ENCODE measurements at places on chromosomes 5 and 9.

- DNase-seq: no peak
Measured at GRCh38 chr9:123478160-123478559, 122.2 kb downstream of the CRB2 start.

- no peak for DNase-seq
Measured at GRCh38 chr9:2086971-2087370, 71.8 kb downstream of the SMARCA2 start.

- peak; percentile 49 for DNase-seq
Measured at GRCh38 chr9:84261070-84261746, 79.3 kb downstream of the SLC28A3 start.

- DNase-seq: no peak
Measured at GRCh38 chr5:89572696-89573095, 689.7 kb upstream of the MEF2C start.

DNA sequence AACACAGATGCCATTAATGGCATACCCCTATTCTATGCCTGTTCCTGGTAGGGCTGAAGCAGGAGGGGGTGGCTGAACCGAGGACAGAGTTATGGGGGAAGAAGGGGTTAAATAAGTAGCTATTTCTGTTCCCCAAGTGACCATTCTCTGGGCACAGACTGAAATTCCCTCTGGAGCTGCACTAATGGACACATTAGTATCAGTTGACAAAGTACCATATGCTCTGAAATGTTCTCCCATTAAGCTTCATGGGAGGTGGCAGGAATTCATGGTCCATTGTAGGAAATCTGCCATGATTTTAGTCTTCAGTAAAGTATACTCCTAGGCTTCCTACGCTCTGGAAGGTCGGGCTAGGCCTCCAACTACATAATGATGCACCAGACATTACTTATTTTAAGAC is 10.5 kb upstream of the FRMPD1 start:
- no peak for DNase-seq

GRCh38 chr5:172758077-172758833 is 12.7 kb downstream of the DUSP1 start:
- DNase-seq: no peak

GRCh38 chr5:158177146-158177545 is 318.2 kb upstream of the CLINT1 start:
- DNase-seq: no peak

GRCh38 chr9:91004992-91005391 is 203.4 kb downstream of the SYK start:
- no peak for DNase-seq

DNA sequence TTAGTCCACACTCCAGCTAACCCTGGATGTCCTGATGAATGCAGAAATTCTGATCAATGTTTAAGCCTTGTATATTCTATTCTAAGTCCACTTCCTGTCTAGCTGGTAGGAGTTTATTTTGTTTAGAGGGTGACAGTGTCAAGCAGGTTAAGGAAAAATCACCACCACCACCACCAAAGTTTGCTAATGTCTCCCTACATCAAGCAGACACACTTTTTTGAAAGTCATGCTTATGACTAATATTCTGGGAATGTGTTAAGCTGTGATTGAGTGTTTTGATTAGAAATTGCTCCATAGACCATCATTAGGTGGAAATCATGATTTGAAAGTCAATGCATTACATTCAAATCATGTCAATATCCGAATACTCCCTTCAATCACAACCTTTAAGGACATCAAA is 1530.1 kb downstream of the MAT2B start:
- no peak for DNase-seq

GRCh38 chr5:8650186-8650585 is 781.2 kb downstream of the MTRR start:
- DNase-seq: no peak

- no peak for DNase-seq
Measured at GRCh38 chr5:81161012-81161601, 72.0 kb upstream of the CKMT2 start.

DNA sequence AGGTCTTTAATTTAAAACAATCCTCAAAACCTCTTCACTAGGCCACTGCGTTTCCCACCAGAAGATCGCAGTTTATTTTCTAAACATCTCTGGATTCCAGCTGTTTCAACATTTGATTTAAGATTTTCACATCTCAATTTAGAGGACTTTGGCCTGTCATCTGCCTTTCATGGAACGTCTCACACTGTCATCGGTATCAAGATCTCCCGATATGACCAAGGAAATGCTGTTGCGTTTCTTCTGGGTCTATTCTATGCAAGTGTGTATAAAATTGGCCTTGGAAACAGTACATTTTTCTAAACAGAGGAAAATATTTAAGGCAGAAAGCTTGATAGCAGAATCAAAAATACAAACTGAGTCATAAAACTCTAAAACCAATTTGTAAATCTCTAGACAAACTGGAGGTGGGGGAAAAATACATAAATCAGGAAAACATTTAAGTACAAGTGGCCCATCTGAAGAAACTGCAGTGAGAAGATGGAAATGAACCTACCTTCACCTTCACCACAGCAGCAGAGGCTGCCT is 53.6 kb upstream of the SIMC1 start:
- no peak for DNase-seq

- no peak for DNase-seq
Measured at GRCh38 chr5:179766021-179766725, 27.6 kb upstream of the LTC4S start.

GRCh38 chr9:93931905-93932304 is 23.2 kb downstream of the BARX1 start:
- DNase-seq: no peak
